ENCODE measurements at places on chromosomes 6 and 20.

DNA sequence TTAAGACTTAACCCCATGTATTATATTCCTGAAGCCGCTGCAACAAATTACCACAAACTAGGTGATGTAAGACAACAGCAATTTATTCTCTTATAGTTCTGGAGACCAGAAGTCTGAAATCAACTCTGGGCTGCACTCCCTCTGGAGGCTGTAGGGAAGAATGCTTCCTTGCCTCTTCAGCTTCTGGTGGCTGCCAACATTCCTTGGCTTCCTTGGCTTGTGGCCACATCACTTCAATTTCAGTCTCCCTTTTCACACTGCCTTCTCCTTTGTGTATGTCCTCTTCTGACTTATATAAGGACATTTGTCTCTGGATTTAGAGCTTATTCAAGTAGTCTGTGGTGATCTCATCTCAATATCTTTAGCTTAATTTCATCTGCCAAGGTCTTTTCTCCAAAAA is 141.6 kb downstream of the DHX35 start:
- DNase-seq: no peak

- no peak for DNase-seq
Measured at GRCh38 chr6:157281570-157281969, 41.7 kb downstream of the TMEM242 start.

DNA sequence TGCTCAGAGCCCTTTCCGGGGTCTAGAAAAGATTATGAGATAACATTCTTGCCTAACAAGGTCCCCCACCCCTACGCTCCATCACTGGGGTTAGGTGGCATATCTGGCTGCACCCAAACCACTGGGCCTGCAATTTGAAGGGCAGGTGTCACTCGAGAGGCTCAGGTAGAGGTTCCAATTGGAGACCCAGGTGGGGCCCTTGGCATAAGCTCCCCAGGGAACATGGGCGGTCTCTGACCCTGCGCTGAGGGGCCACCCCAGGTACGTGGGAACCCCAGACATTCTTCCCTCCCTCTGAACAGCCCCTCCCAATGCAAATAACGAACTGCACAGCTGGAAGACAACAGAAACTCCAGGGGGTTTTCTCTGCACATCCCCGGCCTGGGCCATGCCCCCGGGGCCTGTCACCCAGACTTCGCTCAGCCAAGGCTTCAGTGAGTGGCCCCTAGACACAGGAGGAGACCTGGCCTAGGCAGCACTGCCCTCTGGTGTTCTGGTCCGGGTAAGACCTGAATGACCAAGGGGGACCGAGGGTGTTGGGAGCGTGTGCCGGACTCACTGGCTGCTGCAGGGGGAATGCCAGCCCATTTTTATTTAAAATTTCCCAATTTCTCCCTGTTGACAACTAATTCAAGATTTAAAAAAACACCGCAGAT is 47.5 kb downstream of the DSTN start:
- peak; percentile 52 for DNase-seq

GRCh38 chr20:52306477-52306876 is 114.9 kb upstream of the ZFP64 start:
- DNase-seq: no peak

DNA sequence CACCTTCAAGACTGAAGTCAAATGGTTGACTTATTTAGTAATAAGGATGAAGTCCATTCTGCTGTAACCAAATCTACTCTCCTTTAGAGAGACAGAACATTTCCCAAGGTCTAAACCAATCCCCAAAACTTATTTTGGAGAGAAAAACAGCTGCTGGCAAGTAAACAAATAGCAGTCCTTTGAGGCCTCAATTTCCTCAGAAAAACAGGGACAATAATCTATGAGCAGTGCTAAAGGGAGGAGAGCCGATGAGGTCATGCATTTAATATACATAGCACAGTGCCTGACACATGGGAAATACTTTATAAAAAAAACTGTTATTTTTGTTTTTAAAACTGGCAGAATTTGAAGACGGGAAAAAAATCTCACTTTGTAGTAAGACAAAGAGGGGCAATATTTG is 526.0 kb downstream of the EPM2A start:
- no peak for DNase-seq

Data from NAMALWA (cell line).